Activated T-helper 1 cell treated with anti-CD3 and anti-CD28 coated beads, Interleukin-2, amount 50 U/mL, for 16 hours (primary cell): ENCODE measurements at places on chromosomes 2 and 18.

DNA sequence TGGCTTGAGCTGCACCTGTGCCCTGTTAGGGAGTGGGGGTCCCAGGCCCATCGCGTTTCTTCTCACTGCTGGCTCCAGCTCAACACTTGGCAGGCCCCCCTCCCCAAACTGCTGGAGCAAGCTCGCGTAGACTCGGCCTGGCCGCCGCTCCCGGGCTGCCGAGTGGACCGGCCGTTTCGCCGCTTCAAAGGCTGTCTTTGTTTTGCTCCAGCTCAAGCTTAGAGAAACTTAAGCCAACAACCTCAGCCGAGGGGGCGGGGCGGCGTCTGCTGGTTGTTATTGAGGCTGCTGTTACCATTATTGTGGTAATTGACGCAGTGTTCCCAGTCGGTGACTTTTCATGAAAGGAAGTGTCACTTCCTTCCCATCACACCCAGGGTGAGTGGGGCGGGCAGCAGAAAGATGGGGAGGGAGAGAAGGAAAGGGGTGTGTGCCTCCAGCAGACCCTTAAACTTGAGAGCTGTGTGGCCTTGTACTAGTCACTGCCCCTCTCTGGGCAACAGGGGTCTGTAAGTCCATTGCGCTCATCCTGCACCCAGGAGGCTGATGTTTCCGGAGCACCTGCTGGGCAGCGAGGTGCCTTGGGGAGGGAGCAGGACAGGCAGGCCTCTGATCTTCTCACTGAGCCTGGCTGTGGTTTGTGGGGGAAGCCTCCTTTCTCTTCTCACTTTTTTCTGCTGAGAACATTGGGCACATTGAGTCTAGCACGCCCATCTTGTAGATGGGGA is 2.1 kb downstream of the ARID5A start:
- peak; percentile 78 for DNase-seq

- DNase-seq: no peak
Measured at GRCh38 chr18:24989760-24990593, 362.0 kb downstream of the ZNF521 start.

GRCh38 chr18:10521566-10521965 is 4.3 kb upstream of the NAPG start:
- DNase-seq: no peak

DNA sequence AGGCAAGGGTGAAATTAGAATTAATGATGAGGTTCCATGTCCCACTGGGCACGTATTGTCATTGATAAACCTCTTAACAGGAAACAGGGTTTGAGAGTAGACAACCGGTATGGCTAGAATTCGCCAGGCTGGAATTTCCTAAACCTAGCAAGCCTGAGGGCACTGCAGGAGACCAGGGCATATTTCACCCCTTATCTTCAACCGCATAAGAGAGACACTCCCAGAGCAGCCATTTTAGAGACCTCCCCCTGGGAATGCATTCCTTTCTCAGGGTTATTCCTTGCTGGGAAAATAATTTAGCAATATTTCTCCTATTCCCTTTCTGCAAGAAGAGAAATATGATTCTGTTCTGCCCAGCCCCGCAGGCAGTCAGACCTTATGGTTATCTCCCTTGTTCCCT is 334.6 kb upstream of the LYPD1 start:
- DNase-seq: no peak

DNA sequence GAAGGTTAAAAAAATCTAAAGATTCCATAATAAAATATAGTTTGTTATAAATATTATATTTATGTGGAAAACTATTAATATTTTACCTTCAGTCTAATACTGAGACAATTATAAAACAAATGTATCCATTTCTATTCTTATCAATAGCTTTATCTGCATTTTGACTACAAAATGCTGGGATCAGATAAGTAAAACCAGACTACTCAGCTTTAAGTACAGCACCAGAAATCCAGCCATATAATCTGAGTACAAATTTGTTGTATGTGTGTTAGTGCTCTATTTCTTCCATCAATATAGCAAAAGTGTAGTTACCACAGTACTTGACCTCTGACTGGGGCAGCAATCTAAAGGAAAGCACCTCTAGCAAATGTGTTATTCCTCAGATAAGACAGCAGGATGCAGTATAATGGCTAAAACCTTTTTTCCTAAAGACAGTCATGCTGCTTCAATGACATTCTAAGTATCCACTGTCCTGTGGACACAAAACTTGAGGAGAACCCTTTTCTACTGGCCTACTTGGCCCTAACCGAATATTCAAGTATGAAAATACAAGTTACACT is 68.1 kb downstream of the OLA1 start:
- no peak for DNase-seq

GRCh38 chr2:68689553-68690537 is 44.8 kb upstream of the ARHGAP25 start:
- DNase-seq: no peak

DNA sequence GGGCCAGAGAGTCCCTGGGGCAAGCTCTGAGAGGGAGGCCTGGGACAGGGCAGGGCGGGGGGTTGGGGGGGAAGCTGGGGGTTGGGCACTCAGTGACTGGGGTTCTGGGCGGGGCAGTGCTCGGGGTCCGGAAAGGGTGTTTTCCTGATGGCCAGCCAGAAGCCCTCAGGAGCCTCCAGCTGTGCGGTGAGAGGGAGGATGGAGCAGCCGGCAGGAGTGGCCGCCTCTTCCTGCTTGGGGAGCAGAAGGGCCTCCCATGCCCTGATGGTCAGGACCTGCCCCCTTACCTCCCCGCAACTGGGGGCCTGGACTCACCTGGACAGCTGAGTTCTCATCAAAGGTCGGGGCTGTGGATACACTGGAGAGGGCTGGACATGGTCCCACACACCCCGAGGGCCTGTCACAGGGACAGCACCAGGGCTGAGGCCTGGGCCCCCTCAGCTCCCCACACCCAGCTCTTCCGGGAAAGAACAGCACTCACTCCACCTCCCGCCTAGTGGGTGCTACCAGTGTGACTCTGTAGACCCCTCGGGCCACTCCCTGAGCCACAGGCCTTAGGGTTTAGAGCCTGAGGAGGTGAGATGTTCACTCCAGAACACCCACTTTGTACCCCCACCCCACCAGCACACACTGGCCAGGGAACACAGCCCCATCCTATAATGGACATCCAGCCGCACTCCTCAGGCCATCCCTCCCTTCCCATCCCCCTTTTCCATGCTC is 6.7 kb downstream of the SFTPB start:
- DNase-seq: no peak

GRCh38 chr2:137316075-137316474 is 550.7 kb downstream of the THSD7B start:
- DNase-seq: no peak

DNA sequence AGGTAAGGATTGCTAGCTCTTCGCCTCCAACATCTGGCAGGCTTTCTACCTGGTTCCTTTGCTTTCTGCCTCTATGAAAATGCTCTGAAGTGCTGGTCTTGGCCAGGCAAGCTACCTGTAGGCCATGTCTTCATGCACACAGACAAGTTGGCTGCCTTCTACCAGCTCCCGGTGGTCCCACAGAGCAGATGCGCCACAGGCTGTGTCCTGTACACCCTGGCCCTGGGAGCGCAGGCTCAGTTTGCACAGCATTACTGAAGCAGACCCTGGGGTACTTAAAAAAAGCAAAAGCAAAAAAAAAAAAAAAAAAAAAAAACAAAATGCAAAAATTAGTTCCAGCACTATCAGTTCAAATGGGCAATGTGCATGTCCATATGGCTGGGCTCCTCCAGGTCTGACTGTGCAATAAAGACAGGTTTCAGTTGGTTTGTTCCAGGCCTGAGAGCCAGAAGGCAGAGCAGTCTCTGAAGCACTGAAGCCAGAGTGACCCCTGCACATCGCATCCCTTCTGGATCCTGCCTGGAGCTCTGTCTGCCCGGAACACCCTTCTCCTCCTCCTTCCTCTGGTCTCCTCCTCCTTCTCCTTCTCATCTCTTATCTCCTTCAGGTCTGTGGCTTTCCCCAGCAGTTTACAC is 288.0 kb upstream of the REV1 start:
- DNase-seq: no peak

GRCh38 chr2:50773211-50773932 is 258.6 kb downstream of the NRXN1 start:
- DNase-seq: no peak

DNA sequence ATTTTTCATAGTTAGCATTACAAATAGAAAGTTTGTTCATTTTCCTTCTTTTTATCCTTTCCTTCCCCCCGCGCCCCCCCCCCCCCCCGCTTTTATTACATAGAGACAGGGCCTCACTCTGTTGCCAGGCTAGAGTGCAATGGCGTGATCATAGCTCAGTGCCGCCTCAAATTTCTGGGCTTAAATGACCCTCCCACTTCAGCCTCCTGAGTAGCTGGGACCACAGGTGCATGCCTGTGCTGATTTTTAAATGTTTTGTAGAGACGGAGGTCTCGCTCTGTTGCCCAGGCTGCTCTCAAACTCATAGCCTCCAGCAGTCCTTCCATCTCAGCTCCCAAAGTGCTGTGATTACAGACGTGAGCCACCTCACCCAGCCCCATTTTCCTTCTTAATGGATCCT is 91.2 kb upstream of the ALPP start:
- DNase-seq: no peak

DNA sequence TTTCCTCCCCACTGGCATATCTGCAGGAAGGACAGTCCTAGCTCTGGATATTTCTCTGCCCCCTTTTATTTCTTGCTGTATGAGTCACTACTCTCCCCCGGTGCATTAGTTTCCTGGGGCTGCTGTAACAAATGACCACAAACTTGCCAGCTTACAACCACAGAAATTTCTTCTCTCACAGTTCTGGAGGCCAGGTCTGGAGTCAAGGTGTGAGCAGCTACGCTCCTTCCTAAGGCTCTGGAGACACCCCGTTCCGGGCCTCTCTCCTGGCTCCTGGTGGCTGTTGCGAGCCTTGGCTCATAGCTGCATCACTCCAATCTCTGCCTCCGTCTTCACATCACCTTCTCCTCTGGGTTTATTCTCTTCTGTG is 34.1 kb downstream of the PTPRM start:
- DNase-seq: no peak

DNA sequence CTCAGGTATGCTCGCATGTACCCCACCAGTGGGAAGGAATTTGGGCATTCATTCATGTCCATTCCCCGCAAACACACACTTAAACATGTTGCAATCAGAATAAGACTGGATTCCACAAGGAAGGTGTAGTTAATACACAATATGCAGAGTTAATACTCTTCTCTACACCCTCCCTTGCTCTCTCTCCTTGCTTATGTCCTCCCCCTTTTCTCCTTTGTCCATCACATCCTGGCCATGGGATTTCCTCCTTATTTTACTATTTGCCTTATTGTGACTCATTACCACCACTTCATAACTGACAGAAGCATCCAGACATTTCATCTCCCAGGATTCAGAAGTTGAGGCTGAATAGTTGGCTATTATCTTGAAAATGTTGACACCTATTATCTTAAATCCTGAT is 473.8 kb upstream of the SPHKAP start:
- no peak for DNase-seq

GRCh38 chr2:150609831-150610582 is 122.5 kb upstream of the RND3 start:
- DNase-seq: no peak

- no peak for DNase-seq
Measured at GRCh38 chr2:143177096-143177786, 48.0 kb downstream of the ARHGAP15 start.

DNA sequence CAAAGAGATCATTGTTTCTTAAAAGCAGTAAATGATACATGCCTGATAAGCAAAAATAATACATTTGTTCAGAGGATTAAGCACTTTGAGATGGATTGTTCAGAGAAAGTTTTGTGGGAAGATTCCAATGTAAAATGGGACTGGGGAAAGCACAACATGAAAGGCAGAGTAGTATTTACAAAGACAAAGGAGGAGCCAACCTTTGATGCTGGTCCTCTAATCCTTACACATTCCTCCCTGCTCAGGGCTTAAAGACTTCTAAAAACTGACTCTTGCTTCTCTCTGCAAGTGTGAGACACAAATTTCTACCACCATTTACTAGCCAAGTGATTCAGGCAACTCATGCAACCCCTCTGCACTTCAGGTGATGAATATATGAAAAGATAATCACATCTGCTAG is 47.2 kb upstream of the REG3G start:
- DNase-seq: no peak

DNA sequence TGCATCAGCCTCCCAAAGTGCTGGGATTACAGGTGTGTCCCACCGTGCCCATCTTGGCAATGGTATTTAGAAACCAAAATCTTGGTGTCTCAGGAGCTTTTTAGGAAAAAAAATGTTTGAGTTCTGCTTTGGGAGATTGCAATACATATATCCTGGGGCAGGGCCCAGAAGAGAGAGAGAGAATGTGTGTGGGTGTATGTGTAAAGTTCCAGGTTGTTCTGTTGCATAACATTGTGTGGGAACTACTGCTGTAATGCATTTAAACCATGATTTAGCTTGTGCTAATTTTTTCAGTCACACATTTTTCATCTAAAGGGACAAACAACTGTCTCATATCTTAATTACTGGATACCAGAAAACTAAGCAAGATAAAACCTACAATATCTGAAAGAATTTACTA is 70.8 kb upstream of the NABP1 start:
- DNase-seq: no peak

- no peak for DNase-seq
Measured at GRCh38 chr2:62443886-62444285, 62.1 kb downstream of the TMEM17 start.

GRCh38 chr2:112789186-112789585 is 4.9 kb upstream of the IL1A start:
- DNase-seq: no peak

DNA sequence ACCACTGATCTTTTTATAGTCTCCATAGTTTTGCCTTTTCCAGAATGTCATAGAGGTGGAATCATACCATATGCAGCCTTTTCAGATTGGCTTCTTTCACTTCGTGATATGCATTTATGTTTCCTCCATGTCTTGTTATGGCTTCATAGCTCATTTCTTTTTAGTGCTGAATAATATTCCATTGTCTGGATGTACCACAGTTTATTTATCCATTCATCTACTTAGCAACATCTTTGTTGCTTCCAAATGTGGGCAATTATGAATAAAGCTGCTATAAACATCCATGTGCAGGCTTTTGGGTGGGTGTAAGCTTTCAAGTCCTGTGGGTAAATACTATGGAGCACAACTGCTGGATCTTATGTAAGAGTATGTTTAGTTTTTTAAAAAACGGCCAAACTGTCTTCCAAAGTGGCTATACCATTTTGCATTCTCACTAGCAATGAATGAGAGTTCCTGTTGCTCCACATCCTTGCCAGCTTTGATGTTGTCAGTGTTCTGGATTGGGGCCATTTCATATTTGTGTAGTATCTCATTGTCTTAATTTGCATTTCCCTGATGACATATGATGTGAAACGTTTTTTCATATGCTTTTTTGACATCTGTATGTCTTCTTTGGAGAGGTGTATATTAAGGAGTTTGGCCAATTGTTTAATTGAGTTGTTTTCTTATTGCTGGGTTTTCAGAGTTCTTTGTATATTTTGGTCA is 20.6 kb downstream of the STPG4 start:
- no peak for DNase-seq

DNA sequence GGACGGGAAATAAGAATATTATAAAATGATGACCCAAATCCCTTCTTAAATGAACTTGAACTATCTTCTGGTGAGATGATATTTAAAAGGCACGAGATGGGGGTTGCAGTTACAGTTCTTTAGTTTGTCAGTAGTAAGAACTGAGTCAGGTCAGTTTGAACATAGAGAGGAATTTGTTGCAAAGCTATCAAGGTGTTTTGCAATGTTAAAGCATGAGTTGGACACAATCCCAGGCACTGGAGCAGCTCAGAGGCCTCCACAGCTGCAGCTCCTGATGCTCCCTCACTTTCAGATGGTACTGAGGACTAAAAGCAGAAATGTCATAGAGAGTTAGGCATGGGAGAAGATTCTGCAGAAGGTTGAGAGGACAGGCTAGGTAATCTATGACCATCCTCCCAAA is 236.0 kb downstream of the BCL2 start:
- DNase-seq: no peak
